ENCODE measurements at places on chromosomes 2 and 18.

DNA sequence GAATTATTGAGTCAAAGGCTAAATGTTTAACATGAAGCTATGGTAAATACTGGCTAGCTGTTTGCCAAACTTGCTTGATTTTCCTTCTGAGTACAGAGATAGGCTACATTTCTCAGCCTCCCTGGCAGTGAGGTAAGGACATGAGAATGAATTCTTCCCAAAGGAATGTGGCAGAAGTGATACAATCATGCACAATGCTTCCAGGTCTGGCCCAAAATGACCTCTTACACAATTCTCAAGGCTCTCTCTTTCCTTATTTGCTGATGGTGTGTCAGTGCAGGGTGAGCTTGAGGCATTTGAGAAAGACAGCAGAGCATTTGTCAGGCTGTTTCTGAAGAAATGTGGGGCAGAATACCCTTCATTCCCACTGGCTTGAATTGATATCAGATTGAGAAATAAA is 95.6 kb upstream of the NABP1 start:
- DNase-seq: peak; percentile 81

DNA sequence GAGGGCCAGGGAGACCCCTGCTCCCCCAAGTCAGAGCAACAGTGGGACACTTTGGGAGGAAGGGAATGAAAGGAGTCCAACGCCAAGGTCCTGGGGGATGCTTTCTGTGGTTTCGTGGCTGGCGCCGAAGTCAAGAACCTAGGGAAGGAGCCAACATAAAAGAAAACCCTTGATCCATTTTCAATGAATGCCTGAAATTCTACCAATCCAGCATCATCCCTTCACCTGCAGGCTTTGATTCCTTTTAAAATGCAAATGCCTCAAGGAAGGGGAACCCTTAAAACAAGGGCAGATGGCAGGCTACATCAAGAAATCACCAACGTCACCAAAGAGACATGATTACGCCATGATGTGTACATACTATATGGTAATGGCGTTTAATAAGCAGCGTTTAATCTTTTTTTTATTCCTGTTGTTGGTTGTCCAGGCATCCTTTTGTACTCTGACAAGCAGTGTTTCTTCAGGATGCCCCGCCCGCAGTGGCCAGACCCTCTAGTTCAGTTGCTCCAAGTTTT is 123.3 kb upstream of the SLC1A4 start:
- DNase-seq: no peak

DNA sequence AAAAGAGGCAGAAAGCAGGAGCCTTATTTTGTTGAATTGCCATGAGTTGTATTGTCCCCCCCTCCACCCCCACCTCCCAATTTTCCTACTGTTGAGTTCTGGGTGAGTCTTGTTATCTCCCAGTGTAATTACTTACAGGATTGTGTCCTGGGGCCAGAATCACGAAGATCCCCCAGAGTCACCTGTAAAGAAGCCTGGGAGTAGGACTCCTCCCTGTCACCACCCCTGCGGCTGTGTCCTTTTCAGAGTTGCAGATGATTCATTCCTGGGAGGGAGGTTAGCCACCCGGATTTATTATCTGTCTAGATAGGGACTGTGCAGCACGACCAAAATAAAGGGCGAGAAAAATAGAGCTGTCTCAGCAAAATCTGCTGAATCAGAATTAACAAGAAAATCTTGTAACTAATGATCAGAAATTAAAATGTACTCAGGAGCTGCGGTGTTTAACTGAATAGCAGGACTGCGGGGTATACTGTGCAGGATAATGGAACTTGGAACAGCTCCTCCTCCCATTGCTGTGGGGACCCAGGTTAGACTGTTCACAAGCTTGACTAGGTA is 81.7 kb upstream of the CAPN13 start:
- no peak for DNase-seq

GRCh38 chr18:58493516-58494253 is 135.2 kb downstream of the ALPK2 start:
- DNase-seq: peak; percentile 47

GRCh38 chr2:43898838-43899346 is 60.1 kb downstream of the ABCG8 start:
- no peak for DNase-seq

Data from AG04449 (cell line).